Tongue (tissue), 3 donors: ENCODE measurements at places on chromosomes 1 and 21.

- DNase-seq: no peak
These were observed 27.0 kb downstream of the DPYD start for GRCh38 chr1:97893844-97894243.

DNA sequence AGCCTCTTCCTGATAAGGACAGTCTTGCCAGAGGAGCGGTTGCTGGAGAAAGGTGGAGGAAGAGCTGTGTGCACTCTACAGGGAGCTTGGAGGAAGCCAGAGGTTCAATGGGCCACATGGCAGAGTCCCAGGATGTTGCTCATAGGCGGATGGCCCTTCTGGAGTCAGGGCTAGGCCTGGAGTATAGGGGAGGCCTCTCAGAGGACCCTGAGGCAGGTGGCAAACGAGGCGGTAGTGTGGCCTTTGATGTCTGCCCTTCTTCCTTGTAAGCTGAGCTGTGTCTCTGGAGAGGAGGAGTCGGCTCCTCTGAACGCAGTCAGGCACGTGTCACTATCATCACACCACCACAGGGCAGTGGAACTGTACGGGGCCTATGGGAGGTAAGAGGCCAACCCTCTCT, 8.6 kb downstream of the PKP1 start:
- no peak for DNase-seq

GRCh38 chr1:221760911-221761310, 19.0 kb upstream of the DUSP10 start:
- no peak for DNase-seq

GRCh38 chr1:217563179-217563578, 67.7 kb downstream of the GPATCH2 start:
- no peak for DNase-seq
